ENCODE measurements at places on chromosomes 1 and 21. TPM values are rescaled to one million over a fixed set of nuclear protein-coding genes. Genes with fewer than 3 reads are reported as not detected.

The TBX19 gene
- total RNA-seq = 0.82 TPM

The TM2D1 gene
- 47.5 TPM for total RNA-seq

The HHAT gene
- total RNA-seq = 0.66 TPM

The LDLRAD1 gene
- not detected for total RNA-seq

The SLC35E2B gene
- total RNA-seq = 63.0 TPM

The RGS4 gene
- 0.38 TPM for total RNA-seq

The KIAA1614 gene
- 2.3 TPM for total RNA-seq

The L1TD1 gene
- 280 TPM for total RNA-seq

The KAZN gene
- total RNA-seq = 15.0 TPM

The ATP6V1G3 gene
- not detected for total RNA-seq

The GBP5 gene
- total RNA-seq = not detected

The CLIC6 gene
- 1.5 TPM for total RNA-seq

The S100A3 gene
- not detected for total RNA-seq

The RIPPLY3 gene
- 2.6 TPM for total RNA-seq

The OR10Z1 gene
- total RNA-seq = not detected

The KCND3 gene
- 0.10 TPM for total RNA-seq

The LCE1E gene
- total RNA-seq = not detected

The OR6N1 gene
- not detected for total RNA-seq

The TMEM82 gene
- not detected for total RNA-seq

The FCRL4 gene
- total RNA-seq = not detected

The TNFSF4 gene
- 1.2 TPM for total RNA-seq

The ITLN2 gene
- 12.8 TPM for total RNA-seq

The NUDC gene
- total RNA-seq = 96.2 TPM

The ATAD3C gene
- total RNA-seq = 0.45 TPM

The KRTAP20-4 gene
- not detected for total RNA-seq

The ARHGEF16 gene
- total RNA-seq = 19.1 TPM

The OR2L13 gene
- total RNA-seq = not detected

The CPTP gene
- total RNA-seq = 12.9 TPM

The ATG4C gene
- 15.7 TPM for total RNA-seq

The GNAT2 gene
- 0.21 TPM for total RNA-seq

The TCEA3 gene
- not detected for total RNA-seq

The TGFB2 gene
- 0.19 TPM for total RNA-seq

The LRRC71 gene
- not detected for total RNA-seq

The LCE1F gene
- not detected for total RNA-seq

The CYP4X1 gene
- total RNA-seq = 3.6 TPM

The APCS gene
- total RNA-seq = not detected

The CD52 gene
- not detected for total RNA-seq

The ORC1 gene
- 54.4 TPM for total RNA-seq

The RGL1 gene
- 2.1 TPM for total RNA-seq

The ADCY10 gene
- total RNA-seq = not detected

The DCST2 gene
- total RNA-seq = not detected

The WDR4 gene
- total RNA-seq = 50.2 TPM

The SYPL2 gene
- total RNA-seq = 0.49 TPM

The TLCD4 gene
- total RNA-seq = 3.5 TPM

The NLRP3 gene
- not detected for total RNA-seq

The CHODL gene
- 1.6 TPM for total RNA-seq
